ENCODE measurements at places on chromosomes 16 and 17. TPM values are rescaled to one million over a fixed set of nuclear protein-coding genes. Genes with fewer than 3 reads are reported as not detected.

DNA sequence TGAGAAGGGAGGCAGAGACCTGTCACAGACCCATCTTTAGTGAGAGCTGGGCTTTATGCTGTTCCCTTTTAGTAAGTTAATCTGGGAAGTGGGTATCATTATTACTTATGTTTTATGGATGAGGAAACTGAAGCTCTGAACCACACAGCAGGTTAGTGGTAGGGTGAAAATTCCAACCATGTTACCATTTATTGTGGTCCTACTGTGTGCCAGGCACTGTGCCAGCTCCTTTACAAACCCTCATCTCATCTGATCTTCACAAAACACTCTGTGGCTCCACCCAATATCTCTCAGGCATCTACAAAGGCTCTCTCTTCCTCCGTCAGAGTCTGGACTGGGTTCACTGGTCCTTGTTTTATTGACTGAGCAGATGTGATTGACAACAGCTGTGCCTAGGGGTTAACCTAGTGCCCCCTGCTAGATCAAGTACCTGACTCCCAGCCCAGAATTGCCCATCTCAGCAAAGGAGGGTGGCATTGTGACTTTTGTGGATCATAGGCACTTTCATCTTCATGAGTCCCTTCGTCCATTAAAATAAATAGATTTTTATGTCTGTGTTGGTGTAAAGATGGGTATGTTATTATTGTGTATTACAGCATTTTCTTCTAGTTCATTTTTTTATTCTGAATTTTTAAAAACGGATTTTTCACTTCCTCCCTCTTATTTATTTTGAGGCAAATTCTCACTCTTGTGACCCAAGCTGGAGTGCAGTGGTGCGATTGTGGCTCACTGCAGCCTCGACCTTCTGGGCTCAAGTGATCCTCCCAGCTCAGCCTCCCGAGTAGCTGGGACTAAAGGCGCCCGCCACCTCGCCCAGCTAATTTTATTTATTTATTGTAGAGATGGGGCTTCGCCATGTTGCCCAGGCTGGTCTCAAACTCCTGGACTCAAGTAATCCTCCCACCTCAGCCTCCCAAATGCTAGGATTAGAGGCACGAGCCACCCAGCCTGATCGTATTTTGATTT, 3.1 kb downstream of the TGFB1I1 start:
- no peak for DNase-seq
- H3K27ac ChIP-seq = no peak overlapping the region
- H3K27me3 ChIP-seq = no peaks in the 10 kb centered on the region

DNA sequence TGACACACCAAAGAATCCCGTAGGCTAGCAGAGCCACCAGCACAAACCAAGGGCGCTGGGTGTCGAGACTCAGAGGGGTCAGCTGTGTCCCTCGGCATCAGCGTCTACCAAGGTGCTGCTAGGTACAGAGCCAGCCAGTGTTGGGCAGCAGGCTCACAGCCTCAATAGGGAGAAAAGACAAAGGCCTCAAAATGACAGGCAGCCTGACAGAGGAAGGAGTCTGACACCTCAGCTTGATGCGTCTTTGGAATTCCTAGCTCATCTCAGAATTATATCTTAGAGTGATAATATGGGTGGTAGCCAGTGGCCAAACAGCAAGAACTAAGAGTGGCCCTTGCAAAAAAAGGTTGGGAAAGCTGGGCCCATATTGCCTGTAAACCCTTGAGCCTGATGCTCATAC, 45.9 kb downstream of the HS3ST3B1 start:
- H3K36me3 ChIP-seq = no peaks in the 10 kb centered on the region
- H3K4me1 ChIP-seq = no peaks in the 10 kb centered on the region
- no peak overlapping the region for H3K4me3 ChIP-seq
- no peak overlapping the region for H3K27ac ChIP-seq
- H3K27me3 ChIP-seq = no peaks in the 10 kb centered on the region

DNA sequence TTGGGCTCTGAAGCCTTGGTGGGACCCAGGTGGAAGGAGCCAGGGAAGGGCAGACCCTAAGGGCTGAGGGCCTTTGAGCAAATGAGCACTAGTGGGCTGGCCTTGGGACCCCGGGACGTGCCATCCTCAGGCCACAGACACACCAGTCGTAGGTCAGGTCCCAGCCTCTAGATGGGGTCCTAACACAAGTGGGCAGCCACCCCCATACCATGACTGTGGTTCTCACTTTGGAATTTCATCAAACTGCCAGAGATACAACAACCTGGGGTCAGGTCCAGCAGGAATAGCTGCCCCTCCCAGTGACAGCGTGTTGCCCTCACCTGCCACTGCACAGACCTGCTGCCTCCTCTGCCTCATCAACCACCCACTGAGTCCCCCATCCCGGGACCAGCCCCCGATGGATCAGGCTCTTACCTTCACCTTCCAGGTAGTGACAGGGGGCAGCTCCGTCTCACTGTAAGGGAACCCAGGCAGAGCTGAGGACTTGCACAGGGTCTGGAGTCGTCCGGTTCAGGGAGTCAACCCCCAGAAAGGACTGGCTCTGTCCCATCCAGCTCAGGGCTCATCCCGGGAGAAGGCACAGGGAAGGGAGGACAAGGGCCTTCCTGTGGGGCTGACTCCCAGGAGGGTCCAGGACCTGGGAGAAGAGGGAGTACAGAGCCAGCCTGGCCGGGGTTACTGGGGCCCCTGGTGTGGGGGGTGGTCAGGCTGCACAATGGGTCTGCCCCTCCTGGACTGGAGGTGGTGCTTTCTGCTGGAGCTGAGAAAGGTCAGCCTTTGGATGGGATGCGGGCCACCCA, 40.0 kb downstream of the LGALS9 start:
- no peaks in the 10 kb centered on the region for H3K27me3 ChIP-seq
- no peak overlapping the region for H3K4me3 ChIP-seq

GRCh38 chr17:81508639-81509206, 3.9 kb downstream of the ACTG1 start:
- peak overlapping the region; percentile 17 for H3K27ac ChIP-seq
- peaks cover 17% of the 10 kb centered on the region for H3K4me1 ChIP-seq
- H3K27me3 ChIP-seq = no peaks in the 10 kb centered on the region
- DNase-seq = no peak
- H3K36me3 ChIP-seq = peaks cover 8% of the 10 kb centered on the region
- peak overlapping the region; percentile 92 for H3K4me3 ChIP-seq

- no peak overlapping the region for H3K4me3 ChIP-seq
- no peaks in the 10 kb centered on the region for H3K27me3 ChIP-seq
- peaks cover 35% of the 10 kb centered on the region for H3K36me3 ChIP-seq
- H3K4me1 ChIP-seq = no peaks in the 10 kb centered on the region
- no peak for DNase-seq
Observed at GRCh38 chr17:62678214-62678919, 50.9 kb downstream of the MRC2 start.

DNA sequence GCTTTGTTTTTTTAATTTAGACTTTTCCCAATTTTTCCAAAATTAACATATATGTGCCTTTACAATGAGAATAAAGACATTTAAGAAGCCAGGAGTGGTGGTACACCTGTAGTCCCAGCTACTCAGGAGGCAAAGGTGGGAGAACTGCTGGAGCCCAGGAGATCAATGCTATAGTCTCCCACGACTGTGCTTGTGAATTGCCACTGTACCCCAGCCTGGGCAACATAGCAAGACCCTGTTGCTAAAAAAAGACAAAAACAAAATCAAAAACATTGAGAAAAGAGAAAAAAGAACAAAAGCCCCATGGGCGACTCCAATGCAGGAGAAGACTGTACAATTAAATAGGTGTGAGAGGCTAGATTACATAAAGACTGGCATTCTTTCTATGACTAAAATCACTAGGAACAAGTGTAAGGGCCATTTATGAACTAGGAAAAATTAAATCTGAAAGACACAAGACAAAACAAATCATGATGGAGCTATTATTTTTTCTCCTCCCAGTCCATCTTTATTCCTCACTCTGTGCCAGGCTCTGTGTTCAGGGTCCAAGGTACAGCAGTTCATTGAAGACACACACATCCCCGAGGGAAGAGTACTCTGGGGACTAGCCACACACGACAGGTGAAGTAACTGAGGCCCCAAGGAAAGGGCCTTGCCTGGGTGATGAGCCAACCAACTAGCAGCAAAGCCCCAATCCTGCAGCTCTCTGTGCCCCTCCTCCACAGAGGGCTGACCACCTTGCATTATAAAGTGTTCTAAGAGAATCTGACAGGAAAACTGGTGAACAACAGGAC, 79.8 kb downstream of the CREBBP start:
- no peak overlapping the region for H3K27ac ChIP-seq
- H3K36me3 ChIP-seq = no peaks in the 10 kb centered on the region

GALR2 gene
- not detected for total RNA-seq

TP53TG3F gene
- not detected for total RNA-seq

DNA sequence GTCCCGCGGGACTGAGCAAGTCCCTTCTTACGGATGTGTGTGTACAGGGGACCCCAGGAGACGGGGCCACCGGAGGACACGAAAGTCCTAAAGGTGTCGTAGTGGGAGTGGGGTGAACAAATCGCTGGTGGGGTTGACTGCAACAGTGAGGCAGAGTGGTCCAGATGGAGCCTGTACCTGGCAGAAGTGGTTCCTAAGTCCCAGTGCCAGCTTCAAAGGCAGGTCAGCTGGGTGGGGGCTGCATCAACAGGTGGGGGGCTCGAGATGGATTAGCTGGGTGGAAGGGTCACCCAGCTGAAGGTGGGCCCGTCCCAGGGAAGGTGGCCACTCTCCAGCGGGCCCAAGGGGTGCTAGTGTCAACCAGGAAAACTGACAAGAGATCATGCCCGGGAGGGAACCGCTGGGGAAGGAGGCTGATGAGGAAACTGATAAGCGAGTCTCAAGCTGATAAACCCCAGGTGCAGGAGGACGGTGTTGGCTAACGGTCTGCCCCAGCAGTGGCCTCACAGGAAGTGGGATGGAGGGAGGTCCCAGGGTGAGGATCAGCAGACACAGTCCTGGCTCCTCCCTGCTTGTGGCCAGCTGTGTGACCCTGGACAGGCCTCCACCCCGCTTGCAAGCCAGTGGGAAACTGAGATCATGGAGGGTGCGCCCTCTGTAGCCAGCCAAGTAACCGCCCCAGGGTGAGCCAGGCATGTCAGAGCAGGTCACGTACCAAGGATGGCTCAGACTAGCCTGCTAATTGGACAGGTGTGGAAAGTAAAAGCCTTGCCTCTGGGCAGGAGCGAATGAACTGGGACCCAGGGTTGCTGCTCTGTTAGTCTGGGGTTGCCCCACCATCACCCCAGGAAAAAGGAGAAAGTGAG, 1.0 kb downstream of the ORAI3 start:
- H3K27me3 ChIP-seq = no peaks in the 10 kb centered on the region
- H3K36me3 ChIP-seq = peaks cover 15% of the 10 kb centered on the region
- H3K4me3 ChIP-seq = peak overlapping the region; percentile 99
- peak; percentile 91 for DNase-seq
- H3K27ac ChIP-seq = peak overlapping the region; percentile 96

ZPBP2 gene
- total RNA-seq = not detected

KRT31 gene
- not detected for total RNA-seq

GRCh38 chr17:81437191-81437651, 42.0 kb downstream of the BAHCC1 start:
- H3K4me3 ChIP-seq = no peak overlapping the region
- no peaks in the 10 kb centered on the region for H3K27me3 ChIP-seq
- no peaks in the 10 kb centered on the region for H3K36me3 ChIP-seq
- H3K4me1 ChIP-seq = peaks cover 8% of the 10 kb centered on the region
- DNase-seq = peak; percentile 82

GRCh38 chr16:48500981-48501380, 109.0 kb downstream of the N4BP1 start:
- H3K27ac ChIP-seq = no peak overlapping the region
- DNase-seq = no peak
- no peak overlapping the region for H3K4me3 ChIP-seq

TBC1D3H gene
- total RNA-seq = not detected

GRCh38 chr17:15966879-15967248, 21.9 kb downstream of the ADORA2B start:
- peak overlapping the region; percentile 83 for H3K27ac ChIP-seq
- peak; percentile 29 for DNase-seq
- H3K4me1 ChIP-seq = peaks cover 23% of the 10 kb centered on the region
- H3K4me3 ChIP-seq = peak overlapping the region; percentile 1
- H3K27me3 ChIP-seq = no peaks in the 10 kb centered on the region
- H3K36me3 ChIP-seq = no peaks in the 10 kb centered on the region

DNA sequence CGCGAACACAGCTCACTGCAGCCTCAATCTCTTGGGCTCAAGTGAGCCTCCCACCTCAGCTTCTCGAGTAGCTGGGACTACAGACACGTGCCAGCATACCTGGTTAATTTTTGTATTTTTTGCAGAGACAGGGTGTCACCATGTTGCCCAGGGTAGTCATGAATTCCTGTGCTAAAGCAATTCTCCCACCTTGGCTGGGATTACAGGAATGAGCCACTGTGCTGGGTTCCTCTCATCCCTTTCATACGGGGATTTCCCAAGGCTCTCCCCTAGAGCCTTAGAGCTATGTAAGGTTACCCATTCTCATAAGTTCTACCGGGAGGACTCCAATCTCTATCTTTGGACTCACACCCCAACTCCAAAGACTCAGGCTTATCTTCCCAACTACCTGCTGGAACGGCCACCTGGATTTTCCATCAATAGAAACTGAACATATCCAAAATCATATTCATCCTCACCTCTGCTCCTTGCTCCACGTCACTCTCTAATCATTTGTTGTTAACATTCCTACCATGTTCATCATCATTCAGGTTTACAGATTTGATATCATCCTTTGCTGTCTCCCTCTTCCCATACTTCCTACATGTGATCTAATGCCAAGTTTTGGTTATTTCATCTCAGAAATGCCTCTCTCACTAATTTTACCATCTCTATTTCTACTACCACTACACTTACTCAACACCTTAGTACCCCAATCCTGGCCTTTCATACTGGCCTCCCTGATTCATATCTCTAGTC, 92.5 kb downstream of the NCOR1 start:
- H3K4me1 ChIP-seq = no peaks in the 10 kb centered on the region
- no peak overlapping the region for H3K27ac ChIP-seq
- H3K36me3 ChIP-seq = peaks cover 23% of the 10 kb centered on the region
- H3K27me3 ChIP-seq = no peaks in the 10 kb centered on the region
- H3K4me3 ChIP-seq = no peak overlapping the region

SPATA32 gene
- not detected for total RNA-seq

NXN gene
- total RNA-seq = 45.1 TPM

DNA sequence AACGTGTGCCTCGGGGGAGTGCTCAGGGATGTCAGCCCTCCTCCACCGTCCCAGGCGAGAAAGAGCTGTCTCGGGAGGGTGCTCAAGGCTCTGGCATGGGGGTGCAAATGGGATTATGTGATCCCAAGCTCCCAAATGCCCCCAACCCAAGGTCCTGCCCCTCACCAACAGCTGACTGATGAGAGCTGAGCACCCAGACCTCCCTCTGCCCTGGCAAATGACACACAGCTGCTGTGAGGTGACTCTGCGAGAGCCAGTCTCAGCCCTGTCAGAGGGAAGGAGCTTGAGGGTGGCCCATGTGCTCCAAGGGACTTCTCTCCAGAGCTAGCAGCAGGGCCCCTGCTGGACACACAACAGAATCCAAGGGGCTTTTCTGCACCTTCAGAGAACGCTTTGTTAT, 7.7 kb downstream of the CDH5 start:
- H3K27me3 ChIP-seq = no peaks in the 10 kb centered on the region
- no peak for DNase-seq
- peaks cover 21% of the 10 kb centered on the region for H3K4me1 ChIP-seq
- H3K36me3 ChIP-seq = peaks cover 6% of the 10 kb centered on the region

- H3K36me3 ChIP-seq = no peaks in the 10 kb centered on the region
- no peak for DNase-seq
- H3K4me1 ChIP-seq = no peaks in the 10 kb centered on the region
- H3K4me3 ChIP-seq = no peak overlapping the region
Observed at GRCh38 chr16:66164581-66165247, 201.8 kb upstream of the CDH5 start.

- H3K27ac ChIP-seq = no peak overlapping the region
- DNase-seq = no peak
- H3K27me3 ChIP-seq = no peaks in the 10 kb centered on the region
- no peaks in the 10 kb centered on the region for H3K4me1 ChIP-seq
- H3K4me3 ChIP-seq = no peak overlapping the region
Observed at GRCh38 chr17:69235338-69236058, 6.9 kb upstream of the ABCA10 start.

Measured in upper lobe of left lung (tissue), 6 donors.